Activated CD4-positive, alpha-beta T cell treated with anti-CD3 and anti-CD28 coated beads, Interleukin-2, amount 10 ng/mL, durations not matched to agents 24 days and 14 days (primary cell): ENCODE measurements at places on chromosomes 3 and 15. TPM values are rescaled to one million over a fixed set of nuclear protein-coding genes. Genes with fewer than 3 reads are reported as not detected.
A peak's percentile ranks its signal among the peaks of the same experiment; 100 is the strongest.

DNA sequence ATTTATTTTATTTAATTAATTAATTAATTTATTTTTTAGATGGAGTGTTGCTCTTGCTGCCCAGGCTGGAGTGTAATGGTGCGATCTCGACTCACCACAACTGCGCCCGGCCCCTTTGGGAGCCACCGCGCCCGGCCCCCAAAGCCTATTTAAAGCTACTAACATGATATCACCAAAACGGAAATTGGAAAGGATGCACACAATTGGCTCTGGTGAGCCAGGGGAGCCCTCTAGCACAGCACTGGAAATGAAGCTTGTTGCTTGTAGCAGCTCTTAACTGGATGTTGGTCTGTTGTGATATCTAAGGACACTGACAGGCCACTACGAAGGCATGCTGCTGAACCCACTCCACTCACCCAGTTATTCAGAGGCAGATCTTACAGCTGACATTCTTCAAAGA lies 104.5 kb downstream of the IGF2BP2 start:
- DNase-seq: no peak

DNA sequence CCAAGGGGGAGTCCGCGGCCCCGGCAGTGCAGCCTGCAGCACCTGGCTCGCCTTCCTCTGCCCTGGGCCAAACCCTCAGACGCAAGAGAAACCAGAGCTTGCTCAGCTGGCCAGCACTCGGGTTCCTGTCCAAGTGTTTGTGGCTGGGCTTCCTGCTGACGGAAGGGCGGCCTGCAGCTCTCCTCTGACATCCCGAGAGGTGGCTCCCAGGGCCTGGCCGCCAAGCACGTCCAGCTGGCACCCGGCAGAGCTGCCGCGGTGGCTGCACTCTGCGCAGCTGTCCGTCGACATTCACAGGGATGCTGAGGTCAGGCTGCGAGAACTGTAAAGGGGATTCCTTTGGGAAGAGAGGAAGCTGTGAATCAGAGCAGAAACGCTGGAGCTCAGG lies 85.6 kb downstream of the CPN2 start:
- no peak for DNase-seq

Gene RBM6
- total RNA-seq: 95.3 and 100 TPM in 2 replicates

Gene HLTF
- 18.9 and 19.6 TPM in 2 replicates for total RNA-seq

DNA sequence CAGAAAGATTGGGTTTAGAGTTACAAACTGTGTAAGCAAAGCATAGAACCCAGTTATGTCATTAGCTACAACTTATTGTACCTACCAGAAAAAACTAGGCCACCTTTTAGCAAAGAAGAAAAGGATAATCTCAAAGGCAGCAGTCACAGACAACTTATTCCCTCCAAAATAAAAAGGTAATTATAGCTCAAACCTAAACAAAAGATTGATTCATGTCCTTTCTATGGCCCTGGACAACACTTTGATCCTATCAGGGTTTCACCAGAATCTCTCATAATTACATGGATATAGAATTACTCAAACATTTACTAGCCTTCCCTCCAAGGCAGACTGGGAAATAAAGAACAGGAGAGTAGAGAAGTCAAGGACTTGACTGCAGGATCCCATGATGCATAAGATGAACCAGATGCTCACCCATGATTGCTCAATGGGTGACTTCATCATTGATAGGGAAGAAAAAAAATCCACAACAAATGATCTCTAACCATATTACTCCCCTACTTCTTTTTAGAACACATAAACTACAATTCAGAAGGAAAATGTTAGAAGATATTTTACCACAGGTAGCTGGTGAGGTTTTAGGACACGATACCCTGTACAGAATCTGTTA lies 17.4 kb downstream of the DET1 start:
- DNase-seq: no peak

DNA sequence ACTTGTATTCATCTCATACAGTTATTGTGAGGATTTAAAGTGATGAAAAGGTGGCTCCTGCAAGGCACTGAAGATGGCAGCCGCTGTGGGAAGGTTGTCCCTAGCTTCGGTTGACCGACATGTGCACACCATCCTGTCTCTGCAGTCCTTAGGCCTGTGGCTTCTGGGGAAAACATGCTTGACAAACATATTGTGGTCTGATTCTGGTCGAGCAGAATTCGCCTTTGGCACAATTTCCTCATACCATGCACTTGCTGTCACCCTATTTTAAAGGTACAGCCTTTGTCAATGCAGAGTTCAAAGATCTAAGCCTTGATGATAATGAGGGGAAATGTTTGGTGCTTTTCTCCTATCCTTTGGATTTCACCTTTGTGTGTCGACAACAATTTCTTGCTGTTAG lies 50.9 kb downstream of the PRICKLE2 start:
- no peak for DNase-seq

Gene NUP210
- 164 and 169 TPM in 2 replicates for total RNA-seq

- no peak for DNase-seq
Measured at GRCh38 chr15:40102897-40103858, 5.5 kb downstream of the BMF start.

- no peak for DNase-seq
Measured at GRCh38 chr3:108297647-108298046, 1.3 kb downstream of the HHLA2 start.

DNA sequence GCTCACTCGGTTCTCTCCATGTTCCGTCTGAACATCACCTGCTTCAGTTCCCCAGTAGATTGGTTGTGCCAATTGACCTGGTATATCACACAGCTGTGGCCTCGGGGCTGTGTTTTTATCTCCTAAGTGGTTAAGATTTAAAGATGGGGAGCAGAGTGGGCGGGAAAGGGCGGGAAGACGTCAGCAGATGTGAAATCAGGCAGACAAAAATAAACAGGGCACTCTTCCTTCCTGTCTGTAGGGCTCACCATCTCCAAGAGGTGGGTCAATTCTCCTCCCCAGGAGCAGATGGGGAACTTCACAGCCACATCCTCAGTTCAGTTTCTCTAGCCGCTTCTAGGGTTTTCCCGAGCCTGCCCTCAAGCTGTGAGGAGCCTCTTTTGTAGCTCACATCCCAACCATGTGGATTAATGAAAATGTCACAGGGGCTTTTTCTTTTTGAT lies 26.8 kb upstream of the LIMD1 start:
- DNase-seq: peak; percentile 79

Gene PCSK6
- 4.7 and 5.4 TPM in 2 replicates for total RNA-seq

Gene LNP1
- total RNA-seq: 2.1 and 2.6 TPM in 2 replicates

GRCh38 chr15:33043636-33044035 lies 150.9 kb downstream of the FMN1 start:
- no peak for DNase-seq

DNA sequence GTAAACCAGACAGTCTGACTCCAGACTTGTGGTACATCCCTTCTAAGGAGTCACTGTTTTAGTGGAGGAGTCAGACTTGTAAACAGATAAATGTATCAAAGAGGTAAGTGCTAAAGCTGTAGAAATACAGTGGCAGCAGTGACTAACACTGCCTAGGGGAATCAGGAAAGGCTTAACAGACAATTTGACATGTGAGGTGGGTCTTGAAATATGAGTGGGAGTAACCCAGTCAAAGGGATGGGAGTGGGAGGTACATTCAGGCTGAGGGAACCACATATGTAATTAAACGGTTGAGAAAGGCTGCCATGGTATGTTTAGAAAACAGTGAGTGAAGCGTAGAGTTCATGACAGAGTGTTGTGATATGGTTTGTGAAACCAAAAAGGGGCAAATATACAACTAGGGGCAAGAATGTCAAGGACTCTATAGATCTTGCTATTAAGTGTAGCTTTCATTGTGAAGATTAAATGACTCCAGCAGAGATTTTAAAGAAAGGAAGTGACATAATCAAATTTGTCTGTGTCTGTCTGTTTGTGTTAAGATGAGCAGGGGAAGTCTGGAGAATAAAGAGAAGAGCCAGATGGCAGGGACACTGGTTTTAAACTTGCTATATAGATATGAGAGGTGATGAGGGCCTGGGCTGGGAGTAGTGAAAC lies 11.2 kb upstream of the ALCAM start:
- no peak for DNase-seq

DNA sequence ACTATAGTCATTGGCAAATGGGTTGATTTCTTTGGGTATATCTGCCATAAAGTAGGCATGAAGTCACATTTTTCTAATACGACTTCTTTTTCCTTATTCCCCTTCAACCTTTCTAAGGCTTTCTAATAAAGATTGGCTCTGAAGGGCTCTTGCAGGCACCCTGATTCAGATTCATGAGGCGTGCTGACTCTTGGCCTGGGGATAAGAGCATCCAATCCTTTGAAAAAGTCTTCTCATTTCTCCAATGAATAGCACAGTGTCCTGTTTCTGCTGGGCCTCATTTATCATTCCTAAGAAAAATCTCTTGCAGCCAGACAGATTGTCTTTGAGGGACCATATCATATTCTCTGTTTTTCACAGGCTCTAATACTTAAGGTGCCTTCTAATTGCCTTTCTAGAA lies 32.3 kb upstream of the BNIP2 start:
- no peak for DNase-seq
